ENCODE measurements at places on chromosomes 7 and 10. TPM values are rescaled to one million over a fixed set of nuclear protein-coding genes. Genes with fewer than 3 reads are reported as not detected.

The TAS2R3 gene
- polyA plus RNA-seq, result not detected

The SAP25 gene
- not detected for polyA plus RNA-seq

The ZNF804B gene
- polyA plus RNA-seq, result 0.08 TPM

The AGR3 gene
- 7.4 TPM for polyA plus RNA-seq

The TUBB8 gene
- polyA plus RNA-seq, result not detected

The RNF32 gene
- polyA plus RNA-seq, result 1.6 TPM

The ZNF438 gene
- 2.8 TPM for polyA plus RNA-seq

The OR2A5 gene
- not detected for polyA plus RNA-seq

The SUN3 gene
- not detected for polyA plus RNA-seq

The CDHR1 gene
- 0.85 TPM for polyA plus RNA-seq

The SCIN gene
- polyA plus RNA-seq, result not detected

The FZD8 gene
- polyA plus RNA-seq, result 1.3 TPM

The KCNH2 gene
- polyA plus RNA-seq, result 4.1 TPM

The IGFBP1 gene
- polyA plus RNA-seq, result not detected

The GJD4 gene
- not detected for polyA plus RNA-seq

The INMT gene
- 0.22 TPM for polyA plus RNA-seq

The HPSE2 gene
- not detected for polyA plus RNA-seq

The C10orf53 gene
- 5.7 TPM for polyA plus RNA-seq

The HMX2 gene
- polyA plus RNA-seq, result not detected

The FOXI2 gene
- not detected for polyA plus RNA-seq

The SYT15B gene
- not detected for polyA plus RNA-seq

The EPHB6 gene
- 58.4 TPM for polyA plus RNA-seq

The CCDC201 gene
- polyA plus RNA-seq, result not detected

The AKR1B1 gene
- polyA plus RNA-seq, result 350 TPM

The CAMK1D gene
- 8.0 TPM for polyA plus RNA-seq

The SPDYE16 gene
- polyA plus RNA-seq, result 0.51 TPM

The FAM25A gene
- polyA plus RNA-seq, result not detected

The LEP gene
- polyA plus RNA-seq, result not detected

The PON1 gene
- not detected for polyA plus RNA-seq

The TMEM176A gene
- polyA plus RNA-seq, result not detected

The EBF3 gene
- polyA plus RNA-seq, result 12.1 TPM

The WASHC2C gene
- polyA plus RNA-seq, result 244 TPM

The ADAMTS14 gene
- not detected for polyA plus RNA-seq

The PARP12 gene
- polyA plus RNA-seq, result not detected

The DNAJC12 gene
- polyA plus RNA-seq, result 151 TPM

The TECPR1 gene
- 3.6 TPM for polyA plus RNA-seq

The KCP gene
- polyA plus RNA-seq, result 0.13 TPM

The VAX1 gene
- polyA plus RNA-seq, result not detected

The GAD2 gene
- 53.2 TPM for polyA plus RNA-seq

The CREB5 gene
- polyA plus RNA-seq, result 4.1 TPM

The CPXM2 gene
- polyA plus RNA-seq, result not detected

The MUC3A gene
- polyA plus RNA-seq, result not detected

The LIPM gene
- polyA plus RNA-seq, result not detected

The GPR15LG gene
- not detected for polyA plus RNA-seq

The ITGA8 gene
- not detected for polyA plus RNA-seq

The OPALIN gene
- 0.50 TPM for polyA plus RNA-seq

The CYP2C18 gene
- polyA plus RNA-seq, result 5.4 TPM

All from Purkinje cell (primary cell).